ENCODE measurements at places on chromosomes 2 and 18. TPM values are rescaled to one million over a fixed set of nuclear protein-coding genes. Genes with fewer than 3 reads are reported as not detected.

Gene CHRND
- total RNA-seq, result not detected

Gene VIT
- total RNA-seq, result not detected

Gene IL36RN
- total RNA-seq, result 0.06 TPM

Gene ACMSD
- not detected for total RNA-seq

Gene TDRD15
- not detected for total RNA-seq

Gene PROM2
- total RNA-seq, result 0.15 TPM

Gene GPR45
- not detected for total RNA-seq

Gene CFC1
- total RNA-seq, result not detected

Gene SRD5A2
- not detected for total RNA-seq

Gene CIAO1
- total RNA-seq, result 79.3 TPM

Gene TOGARAM2
- total RNA-seq, result 0.08 TPM

Gene KCNG2
- total RNA-seq, result not detected

Gene SCLY
- 25.0 TPM for total RNA-seq

Gene RAPH1
- 5.3 TPM for total RNA-seq

Gene GAD1
- total RNA-seq, result 0.73 TPM

Gene UGT1A5
- not detected for total RNA-seq

Gene RAB6C
- not detected for total RNA-seq

Gene EPHA4
- total RNA-seq, result 0.56 TPM

All from A549 treated with CpdA at 1 μM for 4 hours (cell line).